ENCODE measurements at places on chromosomes 16 and 17. TPM values are rescaled to one million over a fixed set of nuclear protein-coding genes. Genes with fewer than 3 reads are reported as not detected.

- no peak overlapping the region for H3K27ac ChIP-seq
- DNase-seq: no peak
- no peaks in the 10 kb centered on the region for H3K27me3 ChIP-seq
- H3K36me3 ChIP-seq: peaks cover 27% of the 10 kb centered on the region
Observed at GRCh38 chr17:82887255-82888164, 47.7 kb upstream of the ZNF750 start.

Gene KRTAP1-1
- total RNA-seq: not detected

- H3K27me3 ChIP-seq: no peaks in the 10 kb centered on the region
- H3K4me3 ChIP-seq: no peak overlapping the region
- no peaks in the 10 kb centered on the region for H3K36me3 ChIP-seq
- no peak overlapping the region for H3K27ac ChIP-seq
- H3K4me1 ChIP-seq: no peaks in the 10 kb centered on the region
Observed at GRCh38 chr16:57764341-57765159, 29.0 kb downstream of the KATNB1 start.

DNA sequence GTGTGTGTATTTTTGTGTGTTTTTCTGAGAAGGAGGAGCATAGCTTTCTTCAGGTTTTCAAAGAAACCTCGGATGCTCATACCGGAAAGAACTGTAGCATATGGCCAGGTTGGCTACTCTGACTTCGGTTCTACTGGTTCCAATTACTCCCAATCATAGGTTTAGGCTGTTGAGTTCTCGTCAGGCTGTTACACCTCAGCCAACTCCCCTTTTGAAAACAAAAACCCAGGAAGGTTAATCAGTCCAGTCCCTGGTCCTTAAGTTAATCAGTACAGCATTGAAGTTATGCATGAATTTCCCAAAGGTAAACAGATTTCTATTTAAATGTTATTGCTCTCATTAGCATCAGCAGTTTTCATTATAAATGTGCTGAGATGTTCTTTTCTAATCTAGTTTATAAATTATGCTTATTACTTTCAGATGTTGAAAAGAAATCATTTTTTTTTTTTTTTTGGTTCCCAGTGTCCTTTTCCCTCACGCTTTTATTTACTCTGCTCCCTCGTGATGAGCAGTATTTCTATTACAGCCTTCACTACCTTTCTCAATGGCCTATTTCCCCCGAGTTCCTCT, 111.0 kb downstream of the NPIPB5 start:
- peaks cover 9% of the 10 kb centered on the region for H3K27me3 ChIP-seq
- H3K27ac ChIP-seq: no peak overlapping the region
- H3K4me3 ChIP-seq: no peak overlapping the region
- no peaks in the 10 kb centered on the region for H3K36me3 ChIP-seq

GRCh38 chr17:5126719-5127488, 11.1 kb downstream of the USP6 start:
- peaks cover 5% of the 10 kb centered on the region for H3K4me1 ChIP-seq
- H3K27ac ChIP-seq: no peak overlapping the region
- H3K4me3 ChIP-seq: no peak overlapping the region
- no peak for DNase-seq
- H3K36me3 ChIP-seq: no peaks in the 10 kb centered on the region

- H3K27me3 ChIP-seq: no peaks in the 10 kb centered on the region
- H3K4me1 ChIP-seq: no peaks in the 10 kb centered on the region
- H3K27ac ChIP-seq: no peak overlapping the region
- H3K36me3 ChIP-seq: no peaks in the 10 kb centered on the region
- DNase-seq: no peak
Observed at GRCh38 chr17:11506635-11507034, 91.6 kb upstream of the DNAH9 start.

- DNase-seq: no peak
- peaks cover 29% of the 10 kb centered on the region for H3K4me1 ChIP-seq
- no peak overlapping the region for H3K27ac ChIP-seq
- no peaks in the 10 kb centered on the region for H3K27me3 ChIP-seq
Observed at GRCh38 chr17:17200831-17201230, 5.3 kb downstream of the PLD6 start.

Data from CD4-positive, alpha-beta T cell (primary cell).